Fibroblast of skin of right biceps (primary cell): ENCODE measurements at places on chromosomes 13 and 19.

DNA sequence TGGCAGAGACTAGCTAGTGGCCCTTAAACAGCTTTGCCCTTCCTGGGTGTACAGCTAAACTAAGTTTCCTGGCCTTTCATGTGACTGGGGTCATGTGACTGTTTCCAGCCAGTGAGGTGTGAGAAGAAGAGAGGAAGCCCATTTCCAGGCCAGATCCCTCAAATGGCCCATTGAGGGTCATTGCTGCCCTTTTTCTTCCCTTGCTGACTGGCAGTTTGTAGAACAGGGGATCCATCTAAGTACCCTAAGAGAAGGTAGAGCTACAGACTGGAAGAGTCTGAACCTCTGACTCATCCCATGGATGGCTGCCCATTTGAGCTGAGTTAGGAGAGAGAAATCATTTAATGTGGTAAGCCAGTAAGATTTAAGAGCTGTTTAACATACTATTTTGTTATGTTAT, 2.8 kb downstream of the SWSAP1 start:
- peak; percentile 96 for DNase-seq

DNA sequence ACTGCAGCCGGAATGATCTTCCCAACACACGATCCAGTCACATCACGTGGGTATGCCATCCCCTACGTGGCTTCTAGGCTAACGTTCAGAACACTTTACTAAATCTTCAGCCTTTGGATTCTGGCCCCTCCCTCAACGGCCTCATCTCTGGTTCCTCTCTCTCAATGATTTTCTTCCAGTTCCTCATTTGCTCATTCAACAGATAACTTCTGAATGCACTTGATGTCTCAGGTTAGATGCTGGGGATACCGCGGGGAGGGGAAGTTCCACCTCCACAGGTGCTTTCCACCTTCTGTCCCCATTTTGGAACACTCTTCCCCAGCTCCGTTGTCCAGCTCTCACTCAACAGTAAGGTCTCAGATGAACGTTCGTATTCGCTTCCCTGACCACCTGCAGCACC, 66.1 kb downstream of the ATP7B start:
- DNase-seq, result no peak

DNA sequence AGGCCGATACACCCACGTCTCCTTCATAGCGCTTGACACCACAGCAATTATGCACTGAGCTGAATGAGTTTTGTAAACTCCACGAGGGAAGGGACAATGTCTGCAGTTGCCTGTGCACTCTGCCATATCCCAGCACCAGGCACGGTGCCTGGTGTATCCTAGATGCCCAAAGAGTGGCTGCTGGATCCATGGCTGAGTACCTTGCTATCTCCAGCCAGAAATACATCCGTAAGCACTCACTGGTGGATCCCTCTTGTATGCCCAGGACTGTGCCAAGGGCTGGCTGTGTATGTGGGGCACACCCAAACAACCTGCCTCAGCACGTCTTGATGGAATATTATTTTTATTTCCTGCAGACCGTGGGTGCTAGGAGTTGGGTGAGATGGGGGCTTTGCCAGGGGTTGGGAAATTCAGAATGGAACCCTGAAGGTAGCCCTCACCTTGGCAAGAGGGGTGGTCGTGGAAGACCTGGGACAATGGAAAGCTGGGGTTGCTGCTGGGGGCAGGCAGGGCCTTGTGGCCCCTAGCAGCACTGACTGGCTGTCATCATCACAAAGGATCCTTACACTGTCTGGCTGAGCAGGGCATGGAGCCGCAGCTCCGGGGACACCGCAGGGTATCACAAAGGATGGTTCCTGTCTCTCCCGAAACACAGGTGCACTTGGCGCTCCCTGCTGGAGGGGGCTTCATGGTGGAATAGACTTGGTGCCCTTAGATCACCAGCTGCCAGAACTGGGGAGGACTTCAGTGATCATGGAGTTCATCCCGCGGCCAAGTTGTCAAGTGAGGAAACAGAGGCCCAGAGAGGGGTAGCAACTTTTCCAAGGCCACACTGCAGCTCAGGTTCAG, 131.3 kb downstream of the URI1 start:
- no peak for DNase-seq

GRCh38 chr19:45996933-45997332, 1.7 kb downstream of the CCDC61 start:
- no peak for DNase-seq

- peak; percentile 39 for DNase-seq
Observed at GRCh38 chr13:32538143-32538620, 413 bp downstream of the N4BP2L2 start.

DNA sequence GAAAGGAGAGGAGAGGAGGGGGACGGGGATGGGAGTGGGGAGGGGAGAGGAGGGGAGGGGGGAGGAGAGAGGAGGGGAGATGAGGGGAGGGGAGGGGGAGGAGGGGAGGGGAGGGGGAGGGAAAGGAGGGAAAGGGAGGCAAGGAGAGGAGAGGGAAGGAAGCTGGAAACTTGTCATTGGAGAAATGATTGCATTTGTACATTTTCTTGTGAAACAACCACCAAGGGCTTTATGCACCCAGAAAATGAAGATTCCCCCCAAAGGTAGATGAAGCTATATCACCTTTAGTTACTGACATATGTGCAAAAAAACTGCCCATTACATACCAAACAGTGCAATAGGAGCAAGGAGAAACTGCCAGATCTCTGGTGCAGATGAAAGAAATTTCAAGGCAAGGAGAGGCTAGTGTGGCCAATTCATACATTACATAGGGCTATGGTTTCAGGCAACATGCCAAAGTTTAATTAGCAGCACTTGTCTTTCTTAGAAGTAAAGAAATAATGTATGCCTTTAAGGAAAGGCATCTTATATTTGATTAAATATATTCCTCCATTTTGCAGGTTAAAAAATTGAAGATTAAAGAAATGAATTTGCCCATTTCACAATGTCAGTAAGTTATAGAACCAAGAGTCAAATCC, 49.5 kb upstream of the STK24 start:
- DNase-seq, result peak; percentile 54
